ENCODE measurements at places on chromosomes 5 and 9.

- no peak for DNase-seq
Observed at GRCh38 chr9:75111019-75111622, 22.8 kb downstream of the OSTF1 start.

DNA sequence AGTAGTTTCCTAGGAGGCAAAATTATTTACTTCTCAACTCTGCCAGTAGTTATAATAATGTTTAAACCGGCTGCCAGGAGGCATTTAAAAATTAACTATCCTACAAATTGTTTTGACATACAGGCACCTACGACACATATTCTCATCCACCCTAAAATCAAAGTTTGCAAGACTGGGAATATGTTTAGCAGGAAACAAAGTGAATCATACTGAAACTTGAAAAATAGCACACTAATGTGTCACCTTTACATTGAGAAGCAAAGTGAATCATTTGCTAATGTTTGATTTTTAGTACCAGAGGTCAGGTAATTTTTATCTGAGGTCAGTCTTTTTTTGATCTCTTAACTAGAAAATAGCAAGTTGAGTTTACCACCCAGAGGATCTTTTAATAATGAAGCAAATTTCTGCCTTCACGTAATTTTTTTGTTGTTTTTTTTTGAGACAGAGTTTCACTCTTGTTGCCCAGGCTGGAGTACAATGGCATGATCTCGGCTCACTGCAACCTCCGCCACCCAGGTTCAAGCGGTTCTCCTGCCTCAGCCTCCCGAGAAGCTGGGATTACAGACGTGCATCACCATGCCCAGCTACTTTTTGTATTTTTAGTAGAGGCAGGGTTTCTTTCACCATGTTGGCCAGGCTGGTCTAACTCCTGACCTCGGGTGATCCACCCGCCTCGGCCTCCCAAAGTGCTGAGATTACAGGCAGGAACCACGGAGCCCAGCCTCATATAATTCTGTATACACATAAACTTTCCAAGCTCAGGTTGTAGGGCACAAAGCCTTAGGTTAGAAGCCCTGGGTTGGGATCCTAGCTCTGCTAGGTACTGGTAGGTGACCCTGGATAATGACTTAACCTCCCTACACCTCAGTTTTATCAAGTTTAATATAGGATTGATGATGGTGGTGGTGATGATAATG is 124.3 kb downstream of the UGCG start:
- DNase-seq: no peak

DNA sequence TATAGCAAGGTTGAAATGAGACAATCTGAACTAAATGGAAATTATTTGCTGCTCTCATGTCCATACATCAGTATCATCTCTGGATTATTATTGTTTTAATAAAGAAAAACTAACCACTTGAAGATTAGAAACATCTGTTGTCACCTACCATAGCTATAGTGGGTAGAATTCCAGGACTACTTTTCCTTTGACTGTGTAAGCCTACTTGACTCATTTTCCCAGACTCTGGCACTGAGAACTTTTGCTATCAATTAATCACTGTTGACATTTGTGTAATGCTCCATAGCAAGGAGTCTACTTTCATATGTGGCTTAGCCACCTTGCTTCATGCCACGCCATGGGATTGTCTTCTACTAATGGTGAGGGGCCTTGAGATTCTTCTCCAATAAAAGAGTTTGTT is 59.9 kb upstream of the ARRDC3 start:
- no peak for DNase-seq

- DNase-seq: no peak
Observed at GRCh38 chr5:81909677-81910076, 62.1 kb upstream of the ATG10 start.

DNA sequence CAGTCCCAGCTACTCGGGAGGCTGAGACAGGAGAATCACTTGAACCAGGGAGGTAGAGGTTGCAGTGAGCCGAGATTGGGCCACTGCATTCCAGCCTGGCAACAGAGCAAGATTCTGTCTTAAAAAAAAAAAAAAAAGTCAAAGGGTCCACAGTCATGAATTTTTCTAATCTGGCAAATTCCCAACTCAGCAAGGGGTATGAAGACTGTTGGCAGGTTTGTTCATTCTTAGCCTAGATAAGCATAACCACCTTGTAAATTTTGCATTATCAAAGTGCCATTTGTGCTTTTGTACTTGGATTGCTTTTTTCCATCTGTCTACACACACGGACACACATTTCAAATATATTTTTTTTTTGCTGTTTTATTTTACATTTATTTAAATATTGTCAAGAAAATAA is 299.8 kb upstream of the NUDT12 start:
- DNase-seq: no peak

GRCh38 chr5:107235167-107235566 is 435.6 kb downstream of the EFNA5 start:
- DNase-seq: no peak

GRCh38 chr9:94918038-94918753 is 191.7 kb downstream of the AOPEP start:
- DNase-seq: no peak

All from globus pallidus (tissue), 1 donor.